ENCODE measurements at places on chromosomes 3 and 15.

GRCh38 chr15:84736375-84736774, 12.0 kb upstream of the ZNF592 start:
- DNase-seq: peak; percentile 52

GRCh38 chr3:33134026-33134625, 20.3 kb downstream of the CRTAP start:
- DNase-seq: no peak

- DNase-seq: no peak
Observed at GRCh38 chr15:42413920-42414319, 54.6 kb downstream of the CAPN3 start.

DNA sequence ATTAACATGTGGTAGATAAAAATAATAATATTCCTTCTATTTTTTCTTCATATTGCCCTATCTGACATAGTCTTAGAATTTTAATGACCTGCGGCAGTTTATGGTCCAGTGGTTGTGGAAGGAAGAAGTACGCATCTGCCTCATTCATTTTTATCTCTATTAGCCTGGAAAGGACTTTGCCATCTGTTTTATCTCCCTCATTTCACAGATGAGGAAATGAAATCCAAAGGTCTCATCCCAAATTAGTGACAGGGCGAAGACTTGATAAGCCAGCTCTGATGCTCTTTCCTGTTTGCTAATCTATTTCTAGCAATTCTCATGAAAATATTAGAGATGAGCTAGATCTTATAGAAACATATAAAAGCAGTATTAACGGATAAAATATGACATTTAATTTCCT, 113.3 kb downstream of the KLHL25 start:
- no peak for DNase-seq

DNA sequence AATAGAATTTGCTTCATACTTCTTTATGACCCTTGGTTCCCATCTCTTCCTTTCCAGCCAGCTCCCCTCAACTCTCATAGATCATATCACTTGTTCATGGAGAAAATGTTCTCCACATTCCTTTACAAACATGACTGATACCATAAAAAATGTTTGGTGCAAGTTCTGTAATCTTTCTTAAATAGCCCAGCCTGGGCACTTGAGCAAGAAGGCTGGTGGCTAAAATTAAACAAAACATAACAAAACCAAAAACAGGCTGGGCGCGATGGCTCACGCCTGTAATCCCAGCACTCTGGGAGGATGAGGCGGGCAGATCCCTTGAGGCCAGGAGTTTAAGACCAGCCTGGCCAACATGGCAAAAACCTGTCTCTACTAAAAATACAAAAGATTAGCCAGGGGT, 8.9 kb upstream of the POLR2M start:
- DNase-seq: no peak

DNA sequence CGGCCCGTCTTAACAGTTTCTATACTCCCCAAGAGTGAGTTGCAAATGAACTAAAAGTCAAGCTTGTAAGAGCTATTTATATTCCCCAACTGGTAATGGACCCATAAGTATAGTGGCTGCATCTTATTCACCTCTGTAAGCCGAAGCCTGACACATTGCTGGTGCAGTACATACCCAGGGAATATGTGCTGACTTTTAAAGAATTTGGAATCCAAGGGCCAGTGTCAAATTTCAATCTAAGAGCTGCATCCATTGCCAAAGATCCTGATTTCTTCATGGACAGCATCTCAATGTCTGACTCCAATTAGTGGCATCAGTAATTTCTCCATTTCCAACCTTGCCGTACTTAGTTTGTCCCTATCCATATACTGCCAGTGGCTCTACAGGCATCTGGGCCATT, 42.0 kb downstream of the FRMD4B start:
- no peak for DNase-seq

GRCh38 chr15:33654860-33655259, 313.4 kb upstream of the CHRM5 start:
- no peak for DNase-seq

GRCh38 chr15:74773731-74774252, 8.1 kb upstream of the CSK start:
- DNase-seq: no peak

GRCh38 chr3:187684880-187685279, 14.7 kb upstream of the SST start:
- DNase-seq: no peak

DNA sequence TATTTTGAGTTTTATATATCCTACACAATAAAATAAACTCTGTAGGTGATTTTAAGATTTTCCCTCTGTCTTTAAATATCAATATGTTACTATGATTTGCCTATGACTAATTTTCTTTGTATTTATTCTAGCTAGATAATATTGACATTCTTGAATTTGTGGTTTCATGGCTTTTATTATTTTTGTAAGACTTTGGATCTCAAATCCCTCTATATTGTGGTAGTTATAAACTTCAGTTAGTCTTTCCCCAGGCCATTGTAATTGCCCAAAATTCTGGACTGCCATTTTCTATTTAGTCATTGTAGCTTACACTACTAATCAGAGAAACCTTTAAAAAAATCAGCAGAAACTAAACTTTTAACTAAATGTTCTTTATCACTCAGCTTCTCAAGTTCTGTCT, 1559.3 kb upstream of the GBE1 start:
- DNase-seq: no peak

DNA sequence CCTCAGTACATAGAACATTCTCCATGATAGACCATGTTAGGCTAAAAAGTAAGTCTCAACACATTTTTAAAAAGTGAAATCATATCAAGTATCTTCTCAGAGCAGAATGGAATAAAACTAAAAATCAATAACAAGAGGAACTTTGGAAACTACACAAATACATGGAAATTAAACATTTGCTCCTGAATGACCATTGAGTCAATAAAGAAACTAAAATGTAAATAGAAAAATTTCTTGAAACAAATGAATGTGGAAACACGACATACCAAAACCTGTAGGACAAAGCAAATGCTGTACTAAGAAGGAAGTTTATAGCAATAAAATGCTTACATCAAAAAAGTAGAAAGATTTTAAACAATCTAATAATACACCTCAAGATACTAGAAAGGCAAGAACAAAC, 33.6 kb downstream of the NEK10 start:
- DNase-seq: no peak

DNA sequence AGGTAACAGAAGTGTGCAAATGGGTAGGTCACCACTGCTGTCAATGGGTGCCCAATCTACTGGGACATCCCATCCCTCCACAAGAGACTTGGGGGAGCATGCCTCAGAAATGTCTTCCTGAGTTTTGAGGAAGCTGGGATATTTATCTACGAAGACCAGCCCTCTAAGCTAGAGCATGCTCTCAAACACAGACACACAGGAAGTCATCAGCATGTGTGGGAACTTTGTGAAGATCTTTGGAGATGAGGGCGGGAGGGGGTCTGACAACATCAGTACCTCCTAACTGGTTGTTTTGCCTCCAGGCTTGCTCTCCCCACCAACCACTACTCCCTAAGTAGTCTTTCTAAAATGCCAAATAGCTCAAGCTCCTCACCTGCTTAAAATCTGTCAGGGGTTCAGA, 3.5 kb upstream of the MEF2A start:
- DNase-seq: no peak

DNA sequence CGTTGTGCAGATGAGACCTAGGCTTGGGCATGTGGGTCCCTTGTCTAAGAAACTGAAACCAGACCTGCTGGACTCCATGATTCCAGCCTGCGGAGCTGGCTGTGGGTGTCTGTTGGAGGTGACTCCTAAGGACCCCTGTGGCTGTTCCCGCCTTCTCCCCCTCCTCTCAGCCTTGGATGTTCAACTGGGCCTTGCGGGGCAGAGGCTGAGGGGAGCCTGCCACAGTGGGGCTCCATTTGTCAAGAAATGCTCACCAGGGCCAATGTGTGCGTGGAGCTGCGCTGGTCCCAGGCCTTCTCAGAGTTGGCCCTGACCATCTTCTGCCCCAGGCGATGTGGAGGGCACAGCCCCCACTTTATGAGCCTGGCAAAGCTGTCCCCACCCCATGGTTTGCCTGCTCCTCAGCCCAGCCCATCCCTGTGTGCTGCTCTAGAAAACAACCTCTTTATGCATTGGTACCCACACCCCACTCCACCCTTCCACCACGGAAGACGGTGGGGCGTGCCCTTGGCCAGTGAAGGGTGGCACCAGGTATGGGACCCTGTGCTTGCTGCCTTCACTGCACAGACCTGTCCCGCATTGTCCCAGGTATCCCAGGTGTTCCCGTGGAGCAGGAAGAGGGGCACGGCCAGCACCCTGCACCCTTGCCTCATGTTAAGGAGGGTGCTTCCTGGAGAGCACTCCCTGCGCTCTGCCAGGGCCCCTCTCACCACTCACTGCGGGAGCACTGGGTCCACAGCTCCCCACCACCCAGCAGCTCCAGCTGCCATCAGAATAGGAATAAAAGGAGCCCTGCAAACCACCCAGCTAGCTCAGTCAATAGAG, 7.9 kb downstream of the MESP2 start:
- no peak for DNase-seq

- DNase-seq: no peak
Observed at GRCh38 chr15:25693321-25694238, 169.5 kb downstream of the ATP10A start.

- DNase-seq: no peak
Observed at GRCh38 chr3:137110392-137110996, 152.7 kb downstream of the IL20RB start.

DNA sequence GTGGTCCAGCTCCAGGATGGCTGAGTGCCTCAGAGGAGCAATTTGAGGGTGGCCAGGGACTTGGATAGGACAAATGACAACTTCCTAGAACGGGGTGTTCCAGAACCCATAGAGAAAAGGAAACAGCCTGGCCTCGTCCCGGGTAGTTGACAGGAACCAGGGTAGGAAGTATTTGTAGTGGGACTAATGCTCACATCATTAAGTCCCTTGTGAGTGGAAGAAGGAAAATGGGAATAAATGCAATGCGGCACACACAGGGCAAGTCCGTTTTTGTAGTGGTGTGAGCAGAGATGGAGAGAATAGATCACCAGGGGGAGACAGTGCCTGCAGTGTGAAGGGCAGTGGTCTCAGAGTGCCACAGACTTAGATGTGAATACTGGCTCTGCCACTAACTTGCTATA, 19.6 kb downstream of the TIMP4 start:
- DNase-seq: no peak

DNA sequence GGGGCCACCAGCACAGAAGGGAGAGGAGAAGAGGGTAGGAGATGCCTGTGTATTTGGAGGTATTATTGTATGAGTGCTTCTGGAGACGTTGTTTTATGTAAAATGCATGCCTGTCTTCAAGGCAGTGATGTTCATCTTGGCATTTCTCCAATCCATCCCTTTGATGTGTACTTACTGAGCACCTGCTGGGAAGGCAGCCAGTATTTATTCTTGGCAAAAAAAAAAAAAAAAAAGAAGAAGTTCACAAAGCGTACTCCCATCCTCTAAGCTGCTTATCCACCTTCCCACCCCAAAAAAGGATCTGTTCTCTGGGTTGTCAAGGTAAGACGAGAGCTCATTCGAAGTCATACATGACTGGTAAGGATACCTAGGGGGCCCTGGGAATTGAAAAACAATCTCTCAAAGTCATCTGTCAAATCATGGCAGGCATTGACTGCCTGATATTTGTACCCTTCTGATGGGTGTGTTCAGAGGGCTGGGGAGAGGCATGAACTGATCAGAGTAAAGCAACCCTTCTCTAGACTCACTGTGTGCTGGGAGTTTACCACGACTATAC, 30.0 kb upstream of the SLC6A1 start:
- no peak for DNase-seq

GRCh38 chr15:52199271-52199670, 8.1 kb upstream of the GNB5 start:
- no peak for DNase-seq

GRCh38 chr15:83612226-83612625, 41.7 kb upstream of the ADAMTSL3 start:
- no peak for DNase-seq

DNA sequence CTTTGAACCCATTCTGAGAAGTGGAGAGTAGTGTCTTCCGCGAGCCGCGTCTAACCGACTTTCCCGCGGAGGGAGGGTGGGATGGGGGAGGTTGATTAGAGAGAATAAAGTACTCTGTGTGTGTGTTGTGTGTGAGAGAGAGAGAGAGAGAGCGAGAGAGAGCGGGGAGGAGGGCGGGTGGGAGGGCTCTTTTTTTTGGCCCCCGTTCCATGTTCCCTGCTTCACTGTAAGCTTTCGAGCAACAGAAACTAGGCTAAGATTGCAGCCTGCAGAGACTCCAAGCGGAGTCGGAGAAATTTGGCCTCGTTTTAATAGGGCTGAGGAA, 1.6 kb upstream of the MEIS2 start:
- no peak for DNase-seq

DNA sequence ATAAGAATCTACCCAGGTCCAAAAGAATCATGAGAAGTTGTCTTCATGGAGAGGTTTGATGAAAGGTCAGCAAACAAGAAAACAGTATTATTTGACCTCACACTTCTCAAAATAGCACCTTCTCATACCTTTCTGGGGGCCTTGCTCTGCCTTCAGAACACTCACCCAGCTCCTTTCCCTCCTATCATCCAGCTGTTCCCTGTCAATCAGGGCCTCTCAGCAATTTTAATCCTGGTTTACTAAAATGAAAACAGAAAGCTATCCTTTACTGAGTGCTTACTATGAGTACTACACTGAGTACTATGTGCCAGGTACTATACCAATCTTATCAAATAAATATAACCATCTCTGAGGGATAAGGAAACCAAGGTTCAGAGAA, 138.6 kb downstream of the GAP43 start:
- DNase-seq: no peak

DNA sequence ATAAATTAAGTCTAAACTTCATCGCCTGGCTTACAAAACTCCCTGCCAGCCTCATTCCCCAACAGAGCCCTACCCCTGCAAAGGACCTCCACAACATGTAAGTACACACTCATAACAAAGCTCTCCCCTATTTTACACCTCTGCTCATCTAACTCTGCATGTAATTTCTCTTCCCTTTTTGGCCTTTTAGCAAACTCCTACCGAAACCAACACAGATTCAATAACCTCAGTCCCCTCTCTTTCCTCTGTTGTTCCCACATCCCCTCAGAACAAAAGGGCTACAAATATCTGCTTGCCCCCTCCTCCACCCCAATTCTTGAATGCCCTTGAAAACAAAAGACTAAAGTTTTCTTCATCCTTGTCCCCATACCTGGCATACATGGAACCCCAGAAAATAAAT, 662 bp downstream of the UBL7 start:
- DNase-seq: no peak
